ENCODE measurements at places on chromosomes 1 and 21. TPM values are rescaled to one million over a fixed set of nuclear protein-coding genes. Genes with fewer than 3 reads are reported as not detected.

Gene TDRD5
- not detected for total RNA-seq

Gene SNX27
- 32.1 TPM for total RNA-seq

Gene FMN2
- not detected for total RNA-seq

Gene MIXL1
- total RNA-seq, result not detected

Gene ZDHHC18
- 61.5 TPM for total RNA-seq

Gene SELL
- total RNA-seq, result 48.5 TPM

Gene PMF1
- total RNA-seq, result 88.3 TPM

Gene TBX15
- not detected for total RNA-seq

Gene OPTC
- total RNA-seq, result not detected
